ENCODE measurements at places on chromosomes 7 and 10. TPM values are rescaled to one million over a fixed set of nuclear protein-coding genes. Genes with fewer than 3 reads are reported as not detected.

- no peaks in the 10 kb centered on the region for H3K36me3 ChIP-seq
- peaks cover 18% of the 10 kb centered on the region for H3K4me1 ChIP-seq
- H3K27ac ChIP-seq = peak within 1 kb of the TSS; percentile 13
- H3K4me3 ChIP-seq = peak within 1 kb of the TSS; percentile 78
Measured at GRCh38 chr10:89391907-89392756, at the start of gene IFIT1. Gene IFIT1, plus strand, starts transcription at chr10:89392623. Its CDS starts 90 bp downstream, at chr10:89392713.

GRCh38 chr10:128697437-128697836 is 571.2 kb upstream of the MKI67 start:
- H3K27ac ChIP-seq = no peak overlapping the region
- 0 out of 2 replicates have a peak, but pooled peaks cover 5% of the 10 kb centered on the region for H3K27me3 ChIP-seq
- H3K4me3 ChIP-seq = no peak overlapping the region

DNA sequence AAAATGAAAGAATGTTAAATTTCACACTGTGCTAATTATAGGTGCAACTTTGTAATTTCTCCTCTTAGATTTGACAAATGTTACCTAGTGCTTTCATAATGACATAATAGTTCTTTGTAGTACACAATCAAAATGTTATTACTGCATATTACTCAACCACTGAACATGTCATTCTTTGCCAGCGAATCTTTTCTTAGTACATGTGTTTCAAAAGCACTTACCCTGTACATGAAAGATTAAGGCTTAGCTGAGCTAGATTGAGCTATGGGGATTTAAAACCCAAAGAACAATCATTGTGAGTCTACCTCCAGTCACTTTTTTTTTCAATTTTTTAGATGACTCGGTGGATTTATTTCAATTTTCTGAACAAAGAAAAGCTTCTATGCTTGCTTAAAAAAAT is 123.5 kb upstream of the FERD3L start:
- H3K27me3 ChIP-seq = no peaks in the 10 kb centered on the region
- no peak overlapping the region for H3K4me3 ChIP-seq
- no peak for DNase-seq
- H3K36me3 ChIP-seq = no peaks in the 10 kb centered on the region
- no peaks in the 10 kb centered on the region for H3K4me1 ChIP-seq

DNA sequence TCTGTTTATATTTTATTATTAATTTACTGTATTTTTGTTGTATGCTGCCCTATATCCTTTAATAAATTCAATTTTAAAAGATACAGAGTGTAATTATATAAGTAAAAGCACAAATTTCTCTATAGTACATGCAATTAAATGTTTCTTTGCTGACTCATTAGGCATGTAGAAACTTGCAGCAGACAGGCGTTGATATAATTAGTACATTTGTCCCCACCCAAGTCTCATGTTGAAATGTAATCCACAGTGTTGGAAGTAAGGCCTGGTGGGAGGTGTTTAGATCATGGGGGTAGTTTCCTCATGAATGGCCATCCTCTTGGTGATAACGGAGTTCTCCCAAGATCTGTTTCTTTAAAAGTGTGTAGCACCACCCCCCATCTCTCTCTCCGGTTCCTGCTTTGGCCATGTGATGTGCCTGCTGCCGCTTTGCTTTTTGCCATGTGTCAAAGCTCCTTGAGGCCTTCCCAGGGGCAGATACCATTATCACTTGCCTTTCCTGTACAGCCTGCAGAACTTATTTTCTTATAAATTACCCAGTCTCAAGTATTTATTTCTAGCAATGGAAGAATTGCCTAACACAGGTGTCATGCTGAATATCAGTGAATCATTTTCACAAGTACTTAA is 63.7 kb downstream of the TSPAN12 start:
- H3K27me3 ChIP-seq = no peaks in the 10 kb centered on the region
- no peak for DNase-seq
- H3K4me1 ChIP-seq = no peaks in the 10 kb centered on the region
- no peak overlapping the region for H3K4me3 ChIP-seq

GRCh38 chr10:30413996-30414576 is 19.9 kb upstream of the MAP3K8 start:
- no peaks in the 10 kb centered on the region for H3K27me3 ChIP-seq
- peak; percentile 73 for DNase-seq
- H3K4me1 ChIP-seq = no peaks in the 10 kb centered on the region
- no peaks in the 10 kb centered on the region for H3K36me3 ChIP-seq

DNA sequence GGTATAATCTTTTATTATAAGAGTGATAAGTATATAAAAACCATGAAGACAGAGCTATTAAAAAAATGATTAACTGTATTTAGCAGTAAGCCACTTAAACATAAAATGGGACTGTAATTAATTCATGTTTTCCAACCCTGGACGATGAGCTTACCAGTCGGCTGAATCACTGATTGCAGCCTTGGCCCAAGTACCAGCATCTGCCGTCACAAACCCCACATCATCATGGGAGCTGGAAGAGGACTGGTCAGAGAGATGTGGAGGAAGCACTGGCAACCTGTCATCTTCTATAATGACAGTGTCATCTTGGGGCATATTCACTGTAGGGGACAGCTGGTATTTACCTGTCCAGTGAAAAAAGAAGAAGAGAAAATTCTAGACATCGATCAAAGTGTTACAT is 473.6 kb downstream of the PARD3 start:
- H3K36me3 ChIP-seq = no peaks in the 10 kb centered on the region
- no peak overlapping the region for H3K4me3 ChIP-seq
- DNase-seq = no peak
- H3K27me3 ChIP-seq = no peaks in the 10 kb centered on the region

DNA sequence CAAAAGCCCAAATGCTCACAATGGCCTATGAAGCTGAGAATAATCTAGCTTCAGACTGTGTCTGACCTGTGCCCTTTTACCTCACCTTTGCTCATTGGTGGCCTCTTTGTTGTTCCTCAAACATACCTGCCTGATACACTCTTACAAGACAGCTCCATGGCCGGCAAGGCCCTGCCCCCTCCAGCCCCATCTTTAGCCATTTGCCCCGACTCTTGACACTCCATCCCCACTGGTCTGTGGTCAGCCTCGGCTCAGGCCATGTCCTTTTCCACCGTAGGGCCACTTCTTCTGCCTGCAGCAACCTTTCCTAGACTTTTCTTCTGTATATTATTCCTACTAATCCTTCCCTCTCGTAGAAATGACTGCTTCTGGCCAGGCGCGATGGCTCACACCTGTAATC is 265.2 kb downstream of the RPS24 start:
- peaks cover 14% of the 10 kb centered on the region for H3K4me1 ChIP-seq
- H3K4me3 ChIP-seq = no peak overlapping the region
- H3K36me3 ChIP-seq = no peaks in the 10 kb centered on the region
- H3K27me3 ChIP-seq = no peaks in the 10 kb centered on the region

- peak overlapping the region; percentile 29 for H3K4me3 ChIP-seq
- no peaks in the 10 kb centered on the region for H3K36me3 ChIP-seq
- peaks cover 21% of the 10 kb centered on the region for H3K4me1 ChIP-seq
- no peaks in the 10 kb centered on the region for H3K27me3 ChIP-seq
- peak overlapping the region; percentile 84 for H3K27ac ChIP-seq
- DNase-seq = peak; percentile 56
Measured at GRCh38 chr7:91228927-91229558, 35.2 kb upstream of the FZD1 start.

DNA sequence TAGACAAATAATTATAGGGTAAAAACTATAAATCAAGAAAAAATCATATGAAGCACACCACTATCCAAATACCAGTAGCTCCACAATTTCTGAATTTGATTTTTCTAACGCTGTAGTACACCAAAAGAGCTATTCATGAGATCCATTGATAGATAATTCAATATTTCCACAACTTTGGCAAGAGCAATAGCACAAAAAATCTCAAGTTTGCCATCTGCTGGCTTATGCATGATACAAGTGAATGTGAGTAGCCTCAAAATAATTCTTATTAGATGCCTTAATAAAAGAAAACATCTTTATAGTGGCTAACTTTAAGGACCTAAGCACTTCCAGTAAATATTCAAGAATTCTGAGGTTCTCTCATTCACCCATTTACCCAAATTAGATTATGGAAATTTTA is 2.2 kb upstream of the TMEM196 start:
- no peak overlapping the region for H3K27ac ChIP-seq
- H3K36me3 ChIP-seq = no peaks in the 10 kb centered on the region
- no peak overlapping the region for H3K4me3 ChIP-seq

DNA sequence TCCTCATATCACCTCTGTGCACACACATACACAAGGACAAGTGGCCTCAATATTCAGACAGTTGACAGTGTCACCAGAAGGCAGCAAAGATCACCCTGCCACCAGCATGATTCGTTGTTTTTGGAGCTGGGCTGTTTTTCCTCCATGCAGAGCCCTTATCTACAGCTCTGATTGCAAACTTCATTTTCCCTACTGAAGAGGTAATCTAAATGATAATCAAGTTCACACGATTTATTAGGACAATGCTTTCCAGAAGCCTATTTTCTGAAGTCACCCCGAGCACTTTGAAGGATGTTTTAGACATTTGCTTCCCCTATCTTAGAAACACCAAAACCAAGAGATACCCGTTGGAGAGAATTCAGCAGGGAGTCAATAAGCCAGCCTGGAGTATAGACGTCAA is 46.0 kb upstream of the ADAM12 start:
- no peaks in the 10 kb centered on the region for H3K27me3 ChIP-seq
- no peaks in the 10 kb centered on the region for H3K36me3 ChIP-seq
- H3K4me1 ChIP-seq = peaks cover 16% of the 10 kb centered on the region
- H3K27ac ChIP-seq = peak overlapping the region; percentile 72
- no peak overlapping the region for H3K4me3 ChIP-seq

DNA sequence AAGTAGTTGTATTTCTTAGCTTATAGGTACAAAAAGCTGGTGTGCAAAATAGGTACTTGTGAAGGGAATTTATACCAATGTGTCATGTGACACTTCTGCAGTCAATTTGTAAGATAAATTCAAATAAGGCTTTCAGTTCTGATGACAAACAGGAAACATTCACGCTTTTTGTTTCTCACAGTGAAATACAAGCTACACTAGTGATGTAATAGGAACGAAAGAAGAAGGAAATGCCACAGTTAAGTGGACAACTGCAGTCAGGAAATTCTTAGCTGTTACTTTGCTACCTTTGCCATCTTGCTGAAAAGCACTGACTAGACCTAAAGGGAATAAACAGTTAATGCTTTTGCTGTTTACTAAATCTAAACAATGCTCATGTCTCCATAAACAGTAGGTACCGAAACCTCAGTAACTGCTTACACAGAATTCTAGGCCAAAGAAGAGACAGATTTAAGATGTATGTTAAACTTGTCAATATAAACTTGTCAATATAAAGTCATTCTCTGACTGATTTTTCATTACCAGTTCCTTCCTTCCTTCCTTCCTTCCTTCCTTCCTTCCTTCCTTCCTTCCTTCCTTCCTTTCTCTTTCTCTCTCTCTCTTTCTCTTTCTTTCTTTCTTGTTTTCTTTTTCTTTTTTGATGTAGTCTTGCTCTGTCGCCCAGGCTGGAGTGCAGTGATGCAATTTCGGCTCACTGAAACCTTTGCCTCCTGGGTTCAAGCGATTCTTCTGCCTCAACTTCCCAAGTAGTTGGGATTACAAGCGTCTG is 10.1 kb downstream of the OTUD1 start:
- no peak overlapping the region for H3K4me3 ChIP-seq
- no peaks in the 10 kb centered on the region for H3K36me3 ChIP-seq
- H3K27me3 ChIP-seq = no peaks in the 10 kb centered on the region
- no peak overlapping the region for H3K27ac ChIP-seq

- H3K4me3 ChIP-seq = no peak overlapping the region
- H3K27me3 ChIP-seq = no peaks in the 10 kb centered on the region
- H3K36me3 ChIP-seq = no peaks in the 10 kb centered on the region
- no peak overlapping the region for H3K27ac ChIP-seq
Measured at GRCh38 chr7:147022056-147022455, 905.5 kb downstream of the CNTNAP2 start.

DNA sequence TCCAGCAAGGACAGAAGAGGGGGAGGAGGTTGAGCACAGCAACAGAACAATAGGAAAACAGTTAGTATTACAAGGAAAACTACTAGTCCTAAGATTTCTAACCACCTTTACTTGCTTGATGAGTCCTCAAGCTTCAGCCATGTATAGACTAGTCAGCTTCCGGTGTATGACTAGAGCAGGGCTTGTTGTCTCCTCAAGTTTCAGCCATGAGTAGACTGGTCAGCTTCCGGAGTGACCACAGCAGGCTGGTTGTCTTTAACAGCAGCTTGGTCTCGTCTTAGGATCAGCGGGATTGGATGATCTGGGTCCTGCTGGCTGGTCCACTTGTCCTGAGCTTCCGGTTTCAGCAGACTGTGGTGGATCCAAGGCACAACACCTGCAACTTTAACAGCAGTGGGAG is 10.6 kb upstream of the ZNF239 start:
- no peak overlapping the region for H3K4me3 ChIP-seq
- no peaks in the 10 kb centered on the region for H3K36me3 ChIP-seq
- no peaks in the 10 kb centered on the region for H3K27me3 ChIP-seq

DNA sequence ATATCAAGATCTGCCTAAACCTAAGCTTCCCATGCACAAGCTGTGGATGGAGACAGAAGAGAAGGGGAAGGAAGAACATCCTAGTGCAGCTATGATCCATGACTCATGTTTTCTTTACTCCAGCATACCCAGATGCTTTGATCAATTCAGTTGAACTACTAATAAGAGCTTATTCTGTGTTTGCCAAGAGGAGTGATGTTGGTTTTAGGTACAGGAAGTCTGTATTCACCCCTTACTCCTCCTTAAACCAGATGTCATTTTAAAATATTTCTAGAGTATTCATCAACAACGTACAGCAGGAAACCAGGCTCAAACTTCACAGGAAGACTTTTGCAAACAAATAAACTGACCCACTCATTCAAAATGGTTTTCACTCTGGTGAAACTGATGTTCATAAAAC is 29.2 kb downstream of the PANK1 start:
- H3K27me3 ChIP-seq = no peaks in the 10 kb centered on the region
- DNase-seq = peak; percentile 1
- no peaks in the 10 kb centered on the region for H3K4me1 ChIP-seq
- H3K4me3 ChIP-seq = no peak overlapping the region
- H3K27ac ChIP-seq = no peak overlapping the region

GRCh38 chr7:27377988-27378387 is 135.4 kb downstream of the EVX1 start:
- H3K4me3 ChIP-seq = no peak overlapping the region
- no peak for DNase-seq
- H3K4me1 ChIP-seq = peaks cover 23% of the 10 kb centered on the region
- H3K27ac ChIP-seq = no peak overlapping the region
- no peaks in the 10 kb centered on the region for H3K27me3 ChIP-seq
- H3K36me3 ChIP-seq = no peaks in the 10 kb centered on the region

- no peaks in the 10 kb centered on the region for H3K27me3 ChIP-seq
- no peak overlapping the region for H3K4me3 ChIP-seq
- peaks cover 37% of the 10 kb centered on the region for H3K4me1 ChIP-seq
- H3K27ac ChIP-seq = peak overlapping the region; percentile 98
- H3K36me3 ChIP-seq = no peaks in the 10 kb centered on the region
Measured at GRCh38 chr10:126012485-126012884, 116.1 kb downstream of the FANK1 start.

GRCh38 chr10:7846591-7846990 is 28.3 kb downstream of the TAF3 start:
- H3K27me3 ChIP-seq = no peaks in the 10 kb centered on the region
- no peak for DNase-seq
- no peaks in the 10 kb centered on the region for H3K4me1 ChIP-seq
- no peak overlapping the region for H3K27ac ChIP-seq
- no peak overlapping the region for H3K4me3 ChIP-seq

ACTL6B gene
- total RNA-seq = not detected

DNAH11 gene
- total RNA-seq = 5.2 TPM

EN2 gene
- 2.3 TPM for total RNA-seq

LBX1 gene
- total RNA-seq = not detected

ST8SIA6 gene
- total RNA-seq = not detected

POLD2 gene
- 224 TPM for total RNA-seq

TEX36 gene
- not detected for total RNA-seq

WIPF3 gene
- total RNA-seq = 3.3 TPM

Data from PC-3 (cell line).